IMR-90 (cell line): ENCODE measurements at places on chromosomes 11 and 22. TPM values are rescaled to one million over a fixed set of nuclear protein-coding genes. Genes with fewer than 3 reads are reported as not detected.
A peak's percentile ranks its signal among the peaks of the same experiment; 100 is the strongest.

DNA sequence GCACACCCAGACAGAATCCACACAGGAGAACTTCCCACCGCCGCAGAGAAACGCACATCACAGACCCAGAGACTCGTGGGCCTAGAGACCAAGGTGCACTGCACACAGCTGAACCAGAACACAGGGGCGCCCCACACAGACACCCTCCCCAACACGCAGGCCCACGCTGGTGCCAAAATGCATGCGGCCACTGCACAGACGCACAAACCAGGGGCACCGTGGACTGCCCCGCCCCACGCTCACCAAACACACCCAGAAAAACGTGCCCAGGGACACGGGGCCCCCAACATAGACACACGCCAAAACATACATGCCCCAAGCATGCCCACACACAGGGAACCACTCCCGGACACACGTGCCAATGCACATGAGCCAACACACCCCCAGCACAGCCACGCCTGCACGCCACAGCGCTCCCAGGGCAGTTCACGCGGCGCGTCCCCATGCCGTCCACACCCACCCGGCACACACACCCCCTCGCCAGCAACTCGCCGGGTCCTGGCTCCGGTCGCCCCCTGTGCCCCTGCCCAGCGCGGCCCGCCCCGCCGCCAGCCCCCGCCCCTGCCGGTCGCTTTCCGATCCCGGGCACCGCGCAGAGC, 7.8 kb downstream of the ELFN2 start:
- no peak for DNase-seq

DNA sequence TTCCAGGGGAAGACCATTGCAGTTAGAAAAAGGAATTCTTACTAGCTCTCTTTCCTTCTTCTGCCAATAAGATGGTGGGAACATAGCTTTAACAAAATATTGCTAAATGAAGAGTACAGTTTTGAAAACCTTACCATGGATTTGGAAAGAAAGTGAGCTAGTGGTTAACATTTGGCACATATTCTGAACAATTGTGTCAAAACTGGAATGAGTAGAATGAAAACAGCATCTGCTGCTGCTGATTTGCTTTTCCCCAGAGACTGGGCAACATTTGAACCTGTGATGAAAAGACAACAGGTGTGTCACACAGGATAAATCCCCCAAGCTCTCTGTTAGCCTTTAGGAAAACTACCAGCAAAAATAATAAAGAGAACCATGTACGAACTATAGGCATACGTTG, 761.4 kb downstream of the KCNA4 start:
- DNase-seq: no peak

DNA sequence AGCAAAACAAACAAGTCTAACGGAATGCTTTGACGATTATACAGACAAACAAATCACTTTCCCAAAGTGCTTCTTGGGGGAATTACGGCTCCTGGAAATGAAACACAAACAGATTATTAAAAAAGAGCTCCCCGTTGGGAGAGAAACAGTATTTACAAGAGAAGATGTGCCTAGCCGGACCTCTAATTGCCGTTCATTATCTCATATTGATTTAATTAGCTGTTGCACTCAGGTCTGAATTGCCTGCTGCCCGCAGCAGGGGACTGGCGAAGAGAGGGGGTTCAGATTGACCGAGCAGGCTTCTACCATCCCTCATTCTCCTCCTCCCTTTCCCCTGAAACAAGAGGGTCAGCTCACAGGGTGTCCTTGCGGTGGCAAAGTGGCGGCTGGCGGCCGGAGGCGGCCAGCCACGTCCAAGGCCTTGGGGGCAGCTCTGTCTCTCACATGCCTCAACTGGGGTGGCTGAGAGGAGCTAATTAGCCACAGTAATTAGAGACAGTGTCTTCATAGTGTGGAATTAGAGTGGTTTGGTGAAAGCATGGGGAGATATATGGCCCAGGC, 295.1 kb downstream of the MIAT start:
- no peak for DNase-seq

DNA sequence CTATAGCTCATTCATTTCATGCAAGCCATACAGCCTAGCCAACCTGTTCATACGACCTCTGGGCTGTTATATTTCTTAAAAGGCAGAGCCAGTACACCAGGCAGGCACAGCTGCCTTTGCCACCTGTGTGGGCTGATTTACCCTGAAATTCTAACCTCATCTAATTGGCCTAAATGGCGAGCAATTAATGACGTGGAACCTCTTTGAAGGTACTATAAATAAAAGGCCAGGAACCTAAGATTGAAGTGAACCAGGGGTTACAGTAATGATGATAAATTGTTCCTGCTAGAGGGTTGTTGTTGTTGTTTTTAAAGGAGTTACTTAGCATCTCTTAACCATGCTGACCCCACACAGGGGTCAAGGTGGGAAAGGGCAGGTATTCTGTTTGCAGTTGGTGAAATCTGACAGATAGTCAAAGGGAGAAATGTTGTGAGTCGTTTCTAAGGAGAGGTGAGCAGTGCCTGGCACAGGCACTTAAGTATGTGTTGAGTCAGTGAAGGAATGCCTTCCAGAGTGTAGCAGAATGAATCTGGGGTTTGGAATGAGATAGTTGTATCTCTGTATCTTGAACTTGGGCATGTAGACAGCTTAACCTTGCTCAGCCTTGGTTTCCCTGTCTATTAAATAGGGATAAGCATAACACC, 213.5 kb upstream of the NAV2 start:
- peak; percentile 58 for DNase-seq

- no peak for DNase-seq
These were observed 36.8 kb upstream of the ZBED5 start for GRCh38 chr11:10894666-10895065.

Gene ADM2
- total RNA-seq: 0.18 and 0.28 TPM in 2 replicates

Gene CDKN1C
- total RNA-seq: 1.6 and 2.2 TPM in 2 replicates
